ENCODE measurements at places on chromosomes 7 and 10. TPM values are rescaled to one million over a fixed set of nuclear protein-coding genes. Genes with fewer than 3 reads are reported as not detected.

PLXNA4 gene
- 34.9 TPM for total RNA-seq

- no peak for DNase-seq
Observed at GRCh38 chr7:40177071-40177470, 42.3 kb downstream of the SUGCT start.

GRCh38 chr7:30920021-30920583 is 8.4 kb downstream of the AQP1 start:
- no peak for DNase-seq

AKR1D1 gene
- 65.2 TPM for total RNA-seq

ENTPD7 gene
- total RNA-seq = 19.0 TPM

MACROH2A2 gene
- 10.4 TPM for total RNA-seq

CLDN3 gene
- total RNA-seq = 0.72 TPM

HOXA5 gene
- 2.9 TPM for total RNA-seq

TFPI2 gene
- total RNA-seq = 27.7 TPM

SLC16A12 gene
- 2.2 TPM for total RNA-seq

- DNase-seq = no peak
Observed at GRCh38 chr10:9175200-9175599, 1120.7 kb downstream of the GATA3 start.

GRCh38 chr7:107972075-107972482 is 30.9 kb downstream of the LAMB1 start:
- peak; percentile 93 for DNase-seq

DNA sequence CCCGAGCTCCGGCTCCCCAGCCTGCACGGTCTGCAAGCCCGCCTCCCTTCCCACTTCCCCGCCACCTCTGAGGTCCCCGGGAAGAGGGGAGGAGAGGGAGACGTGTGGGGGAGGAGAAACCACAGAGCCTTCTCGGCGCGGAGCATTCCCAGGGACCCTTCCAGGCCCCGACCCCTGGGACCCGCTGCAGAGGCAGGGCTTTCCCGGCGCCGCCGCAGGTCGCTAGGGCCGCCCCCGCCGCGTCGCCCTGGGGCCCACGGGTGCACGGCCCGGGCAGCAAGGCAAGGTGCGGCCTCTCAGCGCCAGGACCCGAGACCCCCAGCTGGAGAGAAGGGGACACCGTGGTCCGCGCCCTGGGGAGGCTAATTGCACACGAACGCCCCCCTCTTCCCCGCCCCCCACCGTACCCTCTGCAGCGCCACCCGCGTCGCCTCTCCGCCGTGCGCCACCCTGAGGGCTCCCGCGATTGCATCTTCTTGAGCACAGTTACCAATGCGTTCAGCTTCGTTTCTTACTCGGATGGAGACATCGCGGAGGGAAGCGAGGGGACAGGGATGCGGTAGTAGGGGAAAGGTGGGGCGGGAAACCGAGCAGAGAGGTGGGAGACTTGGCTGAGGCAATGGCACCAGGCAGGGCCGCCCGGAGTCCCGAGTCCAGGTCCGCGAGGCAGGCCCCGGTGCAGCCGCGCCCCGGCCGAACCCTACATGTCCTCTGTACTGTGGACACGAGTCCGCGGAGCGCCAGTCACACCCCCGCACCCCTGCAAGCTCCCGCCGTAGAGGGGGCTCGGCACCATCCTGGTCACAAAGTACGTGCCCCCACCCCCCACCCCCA is 28.9 kb downstream of the SKIDA1 start:
- peak; percentile 71 for DNase-seq

PLEKHS1 gene
- total RNA-seq = 2.2 TPM

- no peak for DNase-seq
Observed at GRCh38 chr7:77465256-77465655, 49.1 kb upstream of the GSAP start.

DNA sequence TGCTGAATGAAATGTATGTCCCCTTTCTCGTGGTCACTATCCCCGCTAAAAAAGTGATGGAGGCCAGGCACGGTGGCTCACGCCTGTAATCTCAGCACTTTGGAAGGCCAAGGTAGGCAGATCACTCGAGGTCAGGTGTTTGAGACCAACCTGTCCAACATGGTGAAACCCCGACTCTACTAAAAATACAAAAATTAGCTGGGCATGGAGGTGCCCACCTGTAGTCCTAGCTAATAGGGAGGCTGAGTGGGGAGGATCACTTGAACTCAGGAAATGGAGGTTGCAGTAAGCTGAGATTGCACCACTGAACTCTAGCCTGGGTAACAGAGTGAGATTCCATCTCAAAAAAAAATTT is 91.4 kb upstream of the MKLN1 start:
- no peak for DNase-seq

DNA sequence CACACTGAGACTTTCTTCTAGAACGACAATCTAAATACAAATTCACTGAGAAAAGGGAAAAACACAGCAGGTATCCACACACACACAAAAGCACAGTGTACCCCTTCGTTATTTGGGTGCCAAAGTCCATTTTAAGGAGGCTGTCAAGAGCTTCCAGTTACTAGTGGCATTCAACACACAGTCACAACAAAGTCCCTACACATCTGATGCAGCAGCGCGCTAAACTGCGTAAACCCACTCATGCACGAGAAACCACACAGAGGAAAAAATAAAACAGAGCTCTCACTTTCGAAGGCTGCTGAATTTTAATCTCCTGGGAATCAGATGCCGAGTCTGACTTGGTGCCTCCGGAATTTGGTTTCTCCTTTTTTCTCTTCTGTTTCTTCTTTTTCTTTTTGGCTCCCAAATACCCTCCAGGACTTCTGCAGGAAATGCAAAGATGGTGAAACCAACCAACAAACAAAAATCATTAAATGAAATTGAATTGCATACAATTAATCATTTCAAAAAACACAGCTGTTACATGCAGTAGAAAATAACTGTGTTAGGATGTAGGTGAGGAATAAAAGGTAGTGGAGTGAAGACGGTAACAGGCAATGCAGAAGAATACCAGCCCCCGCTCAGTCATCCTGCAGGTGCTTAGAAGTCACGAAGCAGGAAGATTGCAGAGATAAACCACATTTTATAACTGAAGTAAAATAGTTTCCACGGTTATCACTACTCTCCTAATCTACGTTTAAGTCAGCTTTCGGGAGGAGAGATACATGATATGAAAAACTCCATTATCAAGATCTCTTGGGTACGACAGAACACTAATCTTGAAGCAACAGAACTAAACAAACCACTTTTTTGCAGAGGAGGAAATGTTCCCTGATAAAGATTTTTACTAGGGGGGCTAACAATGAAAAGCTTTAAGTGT is 27.1 kb downstream of the NMT2 start:
- peak; percentile 17 for DNase-seq

DNA sequence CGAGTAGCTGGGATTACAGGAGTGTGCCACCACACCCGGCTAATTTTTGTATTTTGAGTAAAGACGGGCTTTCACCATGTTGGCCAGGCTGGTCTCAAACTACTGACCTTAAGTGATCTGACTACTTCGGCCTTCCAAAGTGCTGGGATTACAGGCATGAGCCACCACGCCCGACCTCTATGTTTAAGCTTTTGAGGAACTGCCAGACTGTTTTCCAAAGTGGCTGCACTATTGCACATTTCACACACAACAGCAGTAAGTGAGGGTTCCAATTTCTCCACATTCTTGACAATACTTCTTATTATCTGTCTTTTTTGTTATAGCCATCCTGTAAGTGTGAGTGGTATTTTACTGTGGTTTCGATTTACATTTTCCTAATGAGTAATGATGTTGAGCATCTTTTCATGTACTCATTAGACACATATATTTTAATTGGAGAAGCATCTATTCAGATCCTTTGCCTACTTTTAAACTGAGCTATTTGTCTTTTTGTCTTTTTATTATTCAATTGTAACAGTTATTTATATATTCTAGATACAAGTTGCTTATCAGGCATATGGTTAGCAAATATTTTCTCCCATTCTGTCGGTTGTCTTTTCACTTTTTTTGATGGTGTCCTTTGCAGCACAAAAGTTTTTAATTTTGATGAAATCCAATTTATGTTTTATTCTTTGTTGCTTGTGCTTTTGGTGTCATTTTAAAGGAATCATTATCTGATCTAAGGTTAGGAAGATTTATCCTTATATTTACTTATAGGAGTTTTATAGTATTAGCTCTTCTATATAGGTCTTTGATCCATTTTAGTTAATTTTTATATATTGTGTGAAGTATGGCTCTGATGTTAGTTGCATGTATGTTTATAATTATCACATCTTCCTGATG is 12.8 kb upstream of the IRF5 start:
- DNase-seq = no peak

GRCh38 chr7:14233868-14234369 is 244.5 kb upstream of the ETV1 start:
- no peak for DNase-seq

DNA sequence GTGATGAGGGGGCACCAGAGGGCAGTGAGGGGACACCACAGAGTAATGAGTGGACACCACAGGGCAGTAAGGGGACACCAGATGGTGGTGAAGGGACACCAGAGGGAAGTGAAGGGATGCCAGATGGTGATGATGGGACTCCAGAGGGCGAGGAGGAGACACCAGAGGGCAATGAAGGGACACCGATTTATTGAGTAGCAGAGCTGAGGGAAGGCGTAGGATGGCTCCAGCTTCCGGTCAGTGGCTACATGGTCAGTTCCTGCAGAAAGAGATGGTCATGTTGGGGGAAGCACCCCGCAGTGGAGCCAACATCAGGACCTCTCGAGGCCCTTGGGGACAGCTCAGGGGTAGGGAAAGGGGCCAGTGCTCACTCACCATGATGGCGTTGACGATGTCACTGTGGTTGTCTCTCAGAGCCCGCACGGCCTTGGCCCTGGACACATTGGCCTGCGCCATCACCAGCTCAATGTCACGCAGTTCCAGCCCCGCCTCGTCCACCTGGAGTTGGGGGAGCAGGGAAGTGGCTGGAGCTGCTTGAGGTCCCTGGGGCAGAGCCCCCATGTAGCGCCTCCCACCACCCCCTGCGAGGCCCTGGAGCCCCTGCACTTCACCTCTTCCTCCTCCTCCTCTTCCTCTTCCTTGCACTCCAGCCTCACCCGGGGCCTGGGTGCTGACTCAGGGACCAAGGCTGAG is 8.4 kb downstream of the NACAD start:
- no peak for DNase-seq

DNA sequence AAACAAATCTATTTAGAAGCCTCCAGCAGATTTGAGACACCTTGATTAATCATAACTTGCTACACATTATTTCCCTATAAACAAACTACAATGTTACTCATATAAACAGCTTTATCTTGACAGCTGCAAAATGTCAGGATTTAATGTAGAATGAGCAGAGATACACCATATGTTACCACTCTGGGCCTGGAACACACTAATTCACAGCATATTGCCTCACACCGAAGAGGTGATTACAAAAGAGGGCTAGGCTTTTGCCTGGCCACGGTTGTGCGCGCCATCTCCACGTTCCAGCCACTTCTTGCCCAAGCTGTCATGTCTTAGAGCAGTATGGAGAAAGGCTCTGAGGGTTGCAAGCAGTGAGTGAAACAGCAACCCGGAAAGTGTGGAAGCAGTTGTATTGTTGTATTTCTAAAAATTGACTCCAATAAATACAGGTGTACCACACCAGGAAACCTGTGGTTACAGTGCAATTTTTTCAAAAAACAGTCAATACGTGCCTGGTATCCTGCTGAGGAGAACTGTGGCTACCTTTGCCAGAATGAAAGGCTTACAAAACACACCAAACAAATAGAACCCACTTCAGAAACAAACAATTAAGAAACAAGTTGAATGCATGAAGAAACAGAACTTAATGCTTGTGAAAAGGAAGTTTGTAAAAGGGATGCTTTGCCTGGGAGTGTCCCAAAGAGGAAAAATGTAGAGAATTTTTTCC is 498.1 kb downstream of the PLXNA4 start:
- DNase-seq = peak; percentile 72

CCDC172 gene
- total RNA-seq = 2.9 TPM

DNA sequence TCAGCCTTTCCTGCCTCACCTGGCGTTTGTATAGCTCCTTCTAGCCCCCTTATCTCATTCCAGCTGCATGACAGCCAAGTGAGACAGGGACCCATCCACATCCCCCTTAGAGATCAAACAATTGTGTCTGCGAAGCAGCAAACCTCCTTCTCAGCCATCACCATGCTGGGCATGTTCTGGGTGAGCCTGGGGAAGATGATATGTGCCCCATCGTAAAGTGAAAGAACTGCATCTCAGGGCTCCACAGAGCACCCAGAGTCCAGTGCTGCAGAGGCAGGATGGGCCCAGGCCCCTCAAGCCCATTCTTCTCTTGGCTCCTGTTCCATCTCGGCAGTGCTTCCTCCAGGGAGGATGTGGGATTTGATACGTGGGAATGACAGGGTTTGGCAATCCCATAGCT is 43.2 kb downstream of the FIGNL1 start:
- DNase-seq = no peak

DNA sequence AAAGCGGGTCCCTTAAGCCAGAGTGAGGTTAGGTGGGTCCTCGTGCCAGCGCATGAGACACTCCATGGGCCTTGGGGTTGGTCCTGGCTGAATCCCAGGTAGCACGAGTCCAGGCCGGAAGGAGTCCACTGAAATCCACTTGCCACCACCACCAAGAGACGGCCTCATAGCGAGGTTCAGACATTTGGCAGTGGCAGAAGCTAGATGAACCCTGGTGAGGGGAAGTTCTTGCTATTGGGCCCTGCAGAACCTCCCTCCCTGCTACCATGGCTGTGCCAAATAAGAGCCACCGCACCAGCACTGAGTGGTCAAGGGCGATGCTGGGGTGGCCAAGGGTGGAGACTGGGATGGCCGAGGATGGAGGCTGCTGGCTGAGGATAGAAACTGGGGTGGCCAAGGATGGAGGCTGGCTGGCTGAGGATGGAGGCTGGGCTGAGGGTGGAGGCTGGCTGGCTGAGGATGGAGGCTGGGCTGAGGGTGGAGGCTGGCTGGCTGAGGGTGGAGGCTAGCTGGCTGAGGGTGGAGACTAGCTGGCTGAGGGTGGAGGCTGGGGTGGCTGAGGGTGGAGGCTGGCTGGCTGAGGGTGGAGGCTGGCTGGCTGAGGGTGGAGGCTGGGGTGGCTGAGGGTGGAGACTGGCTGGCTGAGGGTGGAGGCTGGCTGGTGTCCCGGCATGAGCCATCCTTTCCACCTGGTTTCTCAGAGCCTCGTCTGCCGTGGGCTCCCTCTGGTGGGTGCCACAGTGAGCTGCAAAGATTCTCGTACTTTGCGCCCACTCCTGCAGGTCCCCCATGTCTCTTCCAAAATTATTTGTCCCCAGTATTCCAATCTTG is 88.2 kb downstream of the ELFN1 start:
- no peak for DNase-seq

ATOH7 gene
- not detected for total RNA-seq

DNA sequence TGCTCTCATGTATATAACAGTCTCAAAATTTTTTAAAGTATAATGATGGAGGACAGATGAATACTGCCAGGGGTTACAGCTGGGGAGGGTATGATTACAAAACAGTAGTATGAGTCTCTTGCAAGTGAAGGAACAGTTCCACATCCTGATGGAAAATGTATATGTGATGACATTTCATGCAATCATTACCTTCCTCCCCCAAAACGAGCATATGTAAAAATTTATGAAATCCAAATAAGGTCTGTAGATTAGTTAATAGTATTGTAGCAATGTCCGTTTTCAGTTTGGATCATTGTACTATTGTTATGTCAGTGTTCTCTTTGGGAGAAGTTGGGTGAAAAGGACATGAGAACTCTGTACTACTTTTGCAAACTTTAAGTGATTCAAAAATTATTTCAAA is 38.0 kb downstream of the DRGX start:
- DNase-seq = no peak
